Fibroblast of skin of right quadriceps (primary cell): ENCODE measurements at places on chromosomes 12 and 14.

DNA sequence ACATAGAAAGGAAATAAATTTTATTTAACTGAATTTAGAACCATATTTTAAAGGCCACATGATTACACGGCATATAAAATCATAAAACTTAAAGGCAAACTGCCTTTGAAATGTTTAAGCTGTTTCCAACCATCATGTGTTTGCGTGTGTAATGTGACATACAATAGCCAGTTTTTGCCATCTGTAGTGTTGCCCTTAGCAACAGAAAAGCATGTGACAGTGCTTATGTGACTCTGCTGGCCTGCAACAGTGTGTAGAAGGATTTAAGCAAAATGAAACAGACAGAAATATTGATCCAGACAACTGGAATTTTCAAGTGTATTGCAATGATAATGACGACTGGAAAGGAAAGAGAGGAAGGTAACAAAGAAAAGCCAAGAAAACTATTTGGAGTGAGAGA is 49.5 kb downstream of the TSPAN19 start:
- DNase-seq = peak; percentile 4

- no peak for DNase-seq
Observed at GRCh38 chr12:100651694-100652093, 78.2 kb downstream of the GAS2L3 start.

- DNase-seq = no peak
Observed at GRCh38 chr14:72753879-72754400, 140.0 kb downstream of the DPF3 start.

DNA sequence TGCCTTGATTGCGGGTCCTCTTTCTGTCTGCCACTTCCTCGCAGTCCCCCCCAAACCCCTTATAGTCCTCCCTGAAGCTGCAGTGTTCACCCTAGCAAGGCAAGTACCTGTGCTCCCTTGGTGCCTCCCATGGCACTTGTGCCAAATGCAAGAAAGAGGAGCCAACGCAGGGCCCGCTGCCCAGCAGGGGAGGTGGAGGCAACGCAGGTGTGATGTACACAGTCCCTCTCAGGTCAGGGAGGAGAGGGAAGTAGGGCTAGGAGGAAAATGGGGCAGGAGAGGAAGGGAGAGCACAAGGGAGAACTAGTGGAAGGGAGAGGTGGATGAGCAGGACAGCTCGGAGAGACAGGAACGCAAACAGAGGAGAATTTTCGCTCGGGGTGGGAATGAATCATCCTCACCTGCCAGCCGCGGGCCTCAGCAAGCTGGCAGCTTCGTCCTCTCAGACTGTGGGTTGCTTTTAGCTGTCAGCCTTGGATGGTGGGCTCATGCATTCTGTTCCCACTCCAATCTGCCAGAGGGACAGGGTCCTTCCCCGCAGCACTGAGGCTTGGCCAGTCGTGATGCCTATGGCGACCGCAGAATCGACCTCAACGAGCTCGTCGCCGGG is 357.0 kb downstream of the CACNA1C start:
- no peak for DNase-seq

DNA sequence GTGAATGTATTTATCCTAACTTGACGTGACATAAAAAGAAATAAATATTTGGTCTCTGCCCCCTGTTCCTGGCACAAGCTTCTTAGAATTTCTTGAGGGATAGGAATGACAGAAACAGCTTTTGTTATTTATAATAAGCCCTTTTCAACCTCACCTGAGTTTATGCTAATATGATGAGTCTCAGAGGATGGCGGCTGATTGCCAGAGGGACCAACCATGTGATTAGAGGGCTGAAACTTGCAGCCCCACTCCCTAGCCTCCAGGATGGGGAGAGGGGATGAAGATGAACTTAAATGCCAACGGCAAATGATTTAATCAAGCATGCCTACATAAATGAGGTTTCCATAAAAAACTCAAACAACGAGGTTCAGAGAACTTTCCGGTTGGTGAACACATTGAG is 42.9 kb downstream of the DNAI7 start:
- DNase-seq = no peak

GRCh38 chr12:10361084-10361483 is 28.8 kb downstream of the KLRK1 start:
- DNase-seq = no peak

GRCh38 chr12:52461693-52462092 is 9.7 kb upstream of the KRT6B start:
- DNase-seq = no peak

- DNase-seq = peak; percentile 69
Observed at GRCh38 chr12:94265539-94265938, 117.2 kb downstream of the PLXNC1 start.

GRCh38 chr12:82959821-82960220 is 273.1 kb downstream of the TMTC2 start:
- no peak for DNase-seq

GRCh38 chr12:25332143-25332542 is 81.4 kb upstream of the KRAS start:
- DNase-seq = no peak

GRCh38 chr12:108367436-108367835 is 28.3 kb upstream of the CMKLR1 start:
- peak; percentile 31 for DNase-seq

DNA sequence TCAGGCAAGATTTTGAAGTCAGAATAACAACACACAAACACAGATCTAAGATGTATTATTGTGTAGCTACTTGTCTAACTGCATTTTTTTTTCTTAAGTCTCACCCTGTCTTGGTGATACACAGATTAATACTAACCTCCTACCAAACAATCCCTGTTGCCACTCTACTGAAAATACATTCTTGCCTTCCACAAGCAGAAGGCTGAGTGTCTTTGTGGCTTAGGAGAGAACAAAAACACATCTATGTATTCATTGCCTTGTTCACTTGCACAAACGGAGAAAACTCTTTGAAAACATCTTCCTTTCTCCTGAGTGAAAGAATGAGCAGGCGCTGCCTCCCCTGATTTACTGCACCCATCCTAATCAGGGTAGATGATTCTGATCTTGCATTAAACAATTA is 642.2 kb downstream of the DIO2 start:
- DNase-seq = no peak

DNA sequence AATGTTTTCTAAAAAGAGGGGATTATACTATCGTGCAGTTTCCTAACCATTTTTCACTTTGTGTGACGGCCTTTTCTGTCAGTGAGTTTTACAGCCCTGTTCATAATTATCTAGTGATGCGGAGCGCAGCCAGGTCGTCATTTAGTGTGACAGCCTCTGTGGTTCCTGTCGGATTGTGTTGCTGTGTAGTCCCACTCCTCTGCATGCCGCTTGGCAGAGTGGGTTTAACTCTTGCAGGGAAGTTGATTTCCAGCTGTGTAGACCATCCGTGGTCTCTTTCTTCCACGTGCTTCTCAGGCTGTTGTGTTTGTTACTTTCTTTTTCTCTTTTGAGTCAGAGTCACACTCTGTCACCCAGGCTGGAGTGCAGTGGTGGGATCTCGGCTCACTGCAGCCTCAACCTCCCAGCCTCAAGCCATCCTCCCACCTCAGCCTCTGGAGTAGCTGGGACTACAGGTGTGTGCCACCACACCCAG is 8.6 kb downstream of the RAN start:
- no peak for DNase-seq

DNA sequence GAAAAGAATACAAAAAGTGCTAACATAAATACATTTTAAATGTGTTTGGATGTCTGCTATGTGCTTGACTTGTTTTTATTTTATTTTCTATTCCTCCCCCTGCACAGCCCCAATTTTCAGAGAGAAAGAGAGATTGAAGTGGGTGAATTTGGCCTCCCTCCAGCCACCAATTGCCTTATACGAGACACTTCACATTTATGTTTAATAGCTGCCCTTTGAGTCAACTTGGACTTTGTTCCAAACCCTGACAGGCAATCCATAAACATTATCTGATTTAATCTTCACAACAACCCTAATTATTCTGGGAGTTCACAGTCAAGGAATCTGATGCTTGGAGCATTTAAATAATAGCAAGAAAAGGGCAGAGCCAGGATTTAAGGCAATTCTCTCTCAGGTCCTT is 161.7 kb downstream of the SLC15A4 start:
- no peak for DNase-seq

GRCh38 chr14:70891737-70892136 is 15.5 kb upstream of the PCNX1 start:
- DNase-seq = no peak

- no peak for DNase-seq
Observed at GRCh38 chr12:25651931-25652330, 98.8 kb upstream of the LMNTD1 start.

DNA sequence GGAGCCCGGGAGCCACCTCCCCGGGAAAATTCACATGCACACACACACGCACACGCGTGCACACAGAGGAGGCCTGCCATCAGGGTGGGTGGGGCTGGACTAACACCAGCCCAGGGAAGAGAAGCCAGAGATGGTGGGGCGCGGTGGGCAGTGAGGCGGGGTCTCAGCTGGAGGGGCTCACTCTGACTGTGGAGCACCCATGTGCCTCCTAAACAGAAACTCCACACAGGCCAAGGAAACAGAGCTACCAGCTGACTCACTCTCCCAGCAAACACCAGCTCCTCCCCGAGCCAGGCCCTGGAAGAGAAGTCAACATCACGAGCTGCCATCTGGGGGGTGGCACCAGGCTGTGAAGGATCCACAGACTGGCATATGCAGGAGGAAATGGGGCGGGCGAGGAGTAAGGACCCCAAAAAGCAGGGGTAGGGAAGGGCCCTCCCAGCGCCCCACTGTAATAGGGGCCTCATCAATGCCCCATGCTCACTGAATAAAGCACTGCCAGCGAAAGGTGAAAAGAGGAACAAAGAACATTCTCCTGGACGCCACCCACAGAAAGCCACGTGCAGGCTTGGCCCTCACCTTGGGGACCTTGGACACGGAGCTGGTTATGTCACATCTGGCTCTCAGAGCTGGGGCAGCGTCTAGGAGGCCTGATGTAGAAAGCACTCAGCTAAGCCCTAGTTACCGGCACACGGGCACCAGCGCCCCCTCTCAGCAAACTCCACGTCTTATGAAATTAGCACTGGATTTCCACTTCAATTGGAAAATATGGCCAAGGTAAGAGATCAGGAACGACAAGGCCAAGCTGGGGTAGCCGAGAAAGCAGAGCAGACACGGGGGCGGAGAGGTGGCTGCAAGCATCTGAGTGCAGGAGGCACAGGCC is 8.4 kb upstream of the INF2 start:
- peak; percentile 72 for DNase-seq

- DNase-seq = no peak
Observed at GRCh38 chr12:108657130-108657745, 23.5 kb upstream of the SELPLG start.

- DNase-seq = no peak
Observed at GRCh38 chr14:82963756-82964155, 1430.1 kb upstream of the SEL1L start.

DNA sequence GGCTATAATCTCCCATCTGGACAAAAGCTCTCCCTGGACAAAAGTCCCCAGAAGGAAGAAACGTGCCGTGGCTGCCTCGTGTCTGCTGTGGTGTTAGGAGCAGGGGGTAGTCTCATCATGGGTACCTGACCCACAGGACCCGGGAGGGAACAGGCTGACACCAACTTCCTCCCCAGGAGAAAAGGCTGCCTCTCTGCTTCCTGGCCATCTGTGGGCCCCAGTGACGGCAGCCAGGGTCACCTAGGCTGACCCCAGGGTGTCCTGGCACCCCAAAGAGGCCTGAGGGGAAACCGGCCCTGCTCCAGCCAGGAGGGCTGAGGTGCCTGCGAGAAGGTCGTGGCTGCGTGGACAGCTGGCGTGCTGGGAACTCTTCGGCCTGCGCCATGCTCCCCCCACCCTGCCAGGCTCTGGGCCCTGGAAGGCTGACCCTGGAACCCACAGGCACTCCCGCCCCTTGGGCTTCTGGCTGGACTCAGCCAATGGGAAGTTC is 133.9 kb downstream of the RFLNA start:
- no peak for DNase-seq

DNA sequence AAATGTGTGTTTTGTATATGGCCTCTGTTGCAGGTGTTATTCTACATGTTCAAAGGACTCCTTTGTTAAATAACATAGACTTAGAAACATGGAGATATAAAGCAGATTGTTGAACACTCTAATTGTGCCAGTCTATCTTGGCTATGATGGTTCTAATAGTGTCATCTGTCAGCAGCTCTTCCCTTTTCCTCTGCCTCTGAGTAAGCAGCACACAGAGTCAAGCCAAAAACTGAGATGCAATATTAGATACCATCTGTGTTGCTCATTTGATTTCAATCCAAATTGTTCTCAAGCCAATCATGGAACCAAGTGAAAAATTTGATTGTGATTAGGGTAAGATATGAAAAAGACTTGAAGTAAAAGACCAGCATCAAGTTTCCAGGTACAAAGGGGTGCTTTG is 871.1 kb upstream of the MGAT4C start:
- DNase-seq = peak; percentile 61

DNA sequence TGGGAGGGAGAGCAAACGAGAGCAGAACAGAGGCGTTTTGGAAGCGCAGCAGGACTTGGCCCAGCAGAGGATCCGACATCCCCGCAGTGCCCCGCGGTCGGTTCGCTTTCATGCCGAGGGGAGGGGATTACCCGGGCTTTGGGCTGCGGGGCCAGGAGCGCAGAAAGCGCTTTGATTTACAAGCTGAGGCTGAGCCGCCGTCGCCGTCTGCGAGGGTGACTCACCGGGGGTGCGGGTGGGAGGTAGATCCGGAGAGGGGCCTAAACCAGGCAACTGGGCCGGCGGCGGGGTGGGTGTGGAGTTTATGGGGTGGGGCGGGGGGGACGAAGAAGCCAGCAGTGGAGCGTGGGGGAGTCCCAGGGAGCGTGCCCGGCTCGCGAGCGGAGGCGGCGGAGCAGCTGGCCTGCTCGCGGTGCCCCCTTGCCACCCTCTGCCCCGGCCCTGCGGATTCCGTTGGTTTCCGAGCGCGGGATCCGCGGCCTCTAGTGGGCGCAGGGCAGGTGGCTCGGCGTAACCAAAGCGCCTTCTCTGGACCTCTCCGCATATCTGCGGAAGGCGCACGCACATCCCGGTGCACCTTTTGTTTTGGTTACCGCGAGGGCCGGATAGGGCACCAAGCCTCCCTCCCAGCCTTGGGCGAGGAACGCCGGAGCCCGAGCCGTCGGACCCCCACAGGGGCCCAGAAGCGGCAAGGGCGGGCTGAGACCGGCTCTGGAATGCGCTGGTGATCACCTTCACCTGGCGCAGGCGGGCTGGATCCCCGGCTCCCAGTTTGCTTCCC is 2.6 kb downstream of the SIX4 start:
- DNase-seq = peak; percentile 77

- DNase-seq = no peak
Observed at GRCh38 chr12:92600052-92600451, 102.7 kb upstream of the PLEKHG7 start.
